Heart right ventricle (tissue), 16 donors: ENCODE measurements at places on chromosomes 12 and 14. TPM values are rescaled to one million over a fixed set of nuclear protein-coding genes. Genes with fewer than 3 reads are reported as not detected.

Gene ABCD2
- polyA plus RNA-seq, result 2.0 TPM

GRCh38 chr14:89165189-89166181 lies 251.5 kb downstream of the FOXN3 start:
- peak; percentile 19 for DNase-seq

DNA sequence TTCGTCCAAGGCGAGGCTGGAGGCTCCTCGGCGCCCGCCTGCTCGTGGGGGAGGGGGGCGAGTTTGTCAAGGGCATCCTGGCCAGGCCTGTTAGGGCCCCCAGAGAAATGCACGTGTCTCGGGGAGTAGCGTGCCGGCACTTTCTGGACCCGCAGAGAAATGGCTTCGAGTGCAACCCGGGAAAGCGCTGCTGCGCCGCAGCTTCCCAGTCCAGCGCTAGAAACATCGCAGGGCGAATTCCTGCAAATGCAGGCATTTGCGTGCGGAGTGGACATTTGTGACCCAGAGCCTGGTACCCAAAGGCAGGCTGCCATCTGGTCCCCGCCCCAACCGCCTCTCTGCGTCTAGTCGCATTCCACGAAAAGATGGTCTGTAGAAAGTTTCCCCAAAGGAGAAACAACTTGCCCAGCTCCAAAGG lies 756 bp downstream of the LGR5 start:
- no peak for DNase-seq

Gene TRAFD1
- polyA plus RNA-seq, result 7.8 TPM

Gene PSMC1
- 195 TPM for polyA plus RNA-seq

DNA sequence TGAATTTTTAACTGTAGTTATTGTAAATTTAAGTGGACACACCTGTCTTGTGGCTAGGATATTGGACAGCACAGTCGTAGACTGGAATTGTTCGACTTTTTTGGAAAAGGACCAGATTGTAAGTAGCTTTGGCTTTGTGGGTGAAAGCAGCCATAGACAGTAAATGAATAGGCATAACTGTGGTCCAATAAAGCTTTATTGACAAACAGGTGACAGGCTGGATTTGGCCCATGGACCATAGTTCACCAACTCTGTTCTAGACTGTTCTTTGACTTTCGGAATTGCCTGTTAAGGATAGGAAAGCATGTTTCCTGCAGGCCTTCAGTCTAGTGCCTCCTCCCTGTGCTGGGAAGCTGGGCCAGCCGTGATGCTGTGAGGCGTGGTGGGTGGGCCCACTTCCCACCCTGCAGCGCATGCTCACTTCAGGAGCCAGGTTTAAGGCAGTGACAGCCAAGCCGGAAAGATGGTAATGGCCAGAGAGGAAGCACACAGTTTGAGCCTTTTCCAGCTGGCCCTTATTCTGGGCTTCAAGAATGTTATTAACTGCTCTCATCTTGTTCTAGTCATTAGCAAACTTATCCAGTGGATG lies 51.8 kb downstream of the PPP2R5C start:
- peak; percentile 59 for DNase-seq

Gene C3AR1
- polyA plus RNA-seq, result 4.4 TPM

DNA sequence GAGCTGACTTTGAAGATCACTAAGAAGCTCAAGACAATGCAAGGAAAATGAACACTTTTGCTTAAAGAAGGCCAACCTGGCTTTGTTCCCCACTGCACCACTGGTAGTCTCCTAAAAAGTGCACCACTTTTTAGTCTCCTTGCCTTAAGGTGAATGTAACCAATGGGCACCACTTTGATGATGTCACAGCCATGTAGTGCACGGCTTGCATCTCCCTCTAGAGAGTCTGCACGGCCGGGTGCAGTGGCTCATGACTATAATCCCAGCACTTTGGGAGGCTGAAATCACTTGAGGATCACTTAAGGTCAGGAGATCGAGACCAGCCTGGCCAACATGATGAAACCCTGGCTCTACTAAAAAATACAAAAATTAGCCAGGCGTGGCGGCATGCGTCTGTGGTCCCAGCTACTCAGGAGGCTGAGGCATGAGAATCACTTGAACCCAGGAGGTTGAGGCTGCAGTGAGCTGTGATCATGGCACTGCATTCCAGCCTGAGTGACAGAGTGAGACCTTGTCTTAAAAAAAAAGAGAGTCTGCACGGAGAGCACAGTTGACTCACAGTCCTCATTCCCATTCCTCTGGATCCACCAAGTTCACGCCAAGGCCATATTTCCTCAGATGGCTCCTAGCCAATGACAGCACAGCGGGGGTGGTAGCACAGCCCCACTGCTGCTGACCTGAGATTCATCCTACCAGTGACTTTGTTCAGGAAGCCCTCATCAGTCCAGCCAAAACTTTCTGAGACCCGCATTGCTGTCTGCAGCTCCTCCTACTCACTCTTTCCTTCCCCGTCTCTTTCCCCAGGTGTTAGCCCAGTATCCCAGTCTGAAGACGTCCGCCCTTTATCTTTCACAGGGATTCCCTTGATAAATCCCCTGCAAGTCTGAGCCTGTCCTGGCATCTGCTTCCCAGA lies 16.5 kb upstream of the IFT81 start:
- peak; percentile 40 for DNase-seq
